Vagina (tissue), 2 donors: ENCODE measurements at places on chromosomes 4 and X.

DNA sequence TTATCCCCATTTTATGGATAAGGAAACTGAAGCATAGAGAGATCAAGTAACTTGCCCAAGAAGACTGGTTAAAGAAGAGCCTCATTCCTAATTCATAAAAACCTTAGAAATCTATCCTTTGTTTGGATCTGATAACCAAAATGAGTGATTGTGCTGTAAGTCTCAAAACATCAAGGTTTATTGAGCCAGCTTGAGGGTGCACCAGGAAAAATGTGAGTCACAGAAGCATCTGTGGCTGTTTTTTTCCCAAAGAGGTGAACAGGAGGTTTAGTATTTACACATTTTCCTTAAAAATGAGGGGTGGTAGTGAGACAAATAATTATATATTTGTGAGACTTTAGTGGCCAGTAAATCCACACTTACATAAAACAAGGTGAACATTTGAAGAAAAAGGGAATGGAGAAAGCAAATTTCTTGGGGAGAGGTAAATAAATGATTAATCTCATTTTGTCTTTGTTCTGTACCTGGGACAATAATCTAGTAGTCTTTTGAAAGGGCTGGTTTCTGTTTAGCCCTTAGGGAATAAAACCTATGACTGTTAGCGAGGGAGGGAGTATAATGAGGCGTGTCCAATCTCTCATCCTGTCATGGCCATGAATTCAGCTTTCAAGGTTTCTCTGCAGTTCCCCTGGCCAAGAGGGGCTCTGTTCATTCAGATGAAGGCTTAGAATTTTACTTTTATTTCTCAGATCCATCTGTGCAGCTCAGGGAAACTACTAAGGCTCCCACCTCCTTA lies 12.2 kb upstream of the FMR1 start:
- DNase-seq = no peak

GRCh38 chr4:121736735-121737351 lies 28.1 kb downstream of the SMIM43 start:
- DNase-seq = no peak

GRCh38 chr4:45778514-45778913 lies 345.3 kb downstream of the GABRG1 start:
- DNase-seq = no peak

DNA sequence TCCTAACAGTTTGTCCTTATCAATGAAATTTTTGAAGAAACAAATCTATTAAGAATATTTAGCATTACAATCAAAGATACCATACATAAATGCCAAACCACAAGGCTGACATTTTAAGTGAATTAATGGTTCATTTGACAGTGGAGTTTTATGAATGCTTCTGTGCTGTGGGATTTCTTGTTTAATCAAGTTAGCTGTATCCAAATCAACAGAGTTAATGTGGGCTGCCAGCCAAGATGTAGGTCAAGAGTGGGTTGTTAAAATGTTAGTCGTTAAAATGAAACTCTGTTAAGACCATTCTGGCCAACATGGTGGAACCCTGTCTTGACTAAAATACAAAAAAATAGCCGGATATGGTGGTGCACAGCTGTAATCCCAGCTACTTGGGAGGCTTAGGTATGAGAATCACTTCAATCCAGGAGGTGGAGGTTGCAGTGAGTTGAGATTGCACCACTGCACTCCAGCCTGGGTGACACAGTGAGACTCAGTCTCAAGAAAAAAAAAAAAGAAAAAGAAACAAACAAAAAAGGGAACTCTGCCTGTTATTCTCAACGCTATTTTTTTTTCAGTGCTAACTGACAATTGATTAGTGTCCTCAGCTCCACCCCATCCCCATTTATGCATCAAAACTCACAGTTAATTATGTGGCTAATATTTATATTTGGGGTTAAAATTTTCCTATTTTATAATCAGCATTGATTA lies 20.2 kb downstream of the GPAT3 start:
- no peak for DNase-seq

DNA sequence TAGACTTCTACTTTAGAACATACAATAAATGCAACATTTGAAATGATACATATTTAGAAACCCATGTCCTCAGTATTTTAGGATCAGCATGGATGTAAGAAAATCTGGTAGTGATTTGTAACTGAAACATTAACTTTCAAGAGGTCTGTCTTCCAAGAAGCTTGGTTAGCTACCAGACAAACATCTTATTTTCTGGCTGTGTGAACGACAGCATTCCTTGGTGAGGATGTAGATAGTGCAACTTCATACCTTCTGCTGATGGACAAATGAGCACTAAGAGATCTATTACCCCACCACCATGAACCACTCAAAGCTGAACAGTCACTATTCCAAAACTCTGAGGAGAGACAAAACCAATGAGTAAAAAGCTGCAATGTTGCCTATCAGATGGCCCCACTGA lies 212.7 kb downstream of the FBXW7 start:
- DNase-seq = no peak

DNA sequence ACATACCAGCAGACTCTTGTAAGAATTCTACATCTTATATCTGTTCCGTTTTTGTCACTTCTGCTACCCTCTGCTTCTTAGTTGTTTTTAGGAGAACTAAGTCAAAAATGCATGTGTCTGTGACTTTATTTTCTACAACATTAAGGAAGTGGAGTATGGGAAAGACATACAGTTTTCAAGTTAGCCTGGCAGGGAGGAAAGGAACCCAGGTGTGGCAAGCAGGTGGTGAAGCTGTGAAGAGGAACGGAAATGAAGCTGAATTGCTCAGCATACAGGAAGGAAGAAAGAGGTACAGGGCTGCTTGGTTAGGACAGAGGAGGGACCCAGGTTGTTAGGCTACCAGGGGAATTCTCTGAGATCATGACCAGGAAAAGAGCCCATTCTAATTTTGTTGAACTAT lies 9.4 kb downstream of the GPRIN3 start:
- no peak for DNase-seq

GRCh38 chrX:31237189-31237588 lies 165.3 kb upstream of the FTHL17 start:
- DNase-seq = no peak

- no peak for DNase-seq
Observed at GRCh38 chr4:132479543-132479942, 669.6 kb upstream of the PCDH10 start.
